ENCODE measurements at places on chromosomes 2 and 18.
A peak's percentile ranks its signal among the peaks of the same experiment; 100 is the strongest.

GRCh38 chr2:23386339-23387220 is 1.6 kb downstream of the KLHL29 start:
- DNase-seq = peak; percentile 30

- DNase-seq = no peak
Measured at GRCh38 chr18:69718912-69719547, 228.6 kb downstream of the CD226 start.

DNA sequence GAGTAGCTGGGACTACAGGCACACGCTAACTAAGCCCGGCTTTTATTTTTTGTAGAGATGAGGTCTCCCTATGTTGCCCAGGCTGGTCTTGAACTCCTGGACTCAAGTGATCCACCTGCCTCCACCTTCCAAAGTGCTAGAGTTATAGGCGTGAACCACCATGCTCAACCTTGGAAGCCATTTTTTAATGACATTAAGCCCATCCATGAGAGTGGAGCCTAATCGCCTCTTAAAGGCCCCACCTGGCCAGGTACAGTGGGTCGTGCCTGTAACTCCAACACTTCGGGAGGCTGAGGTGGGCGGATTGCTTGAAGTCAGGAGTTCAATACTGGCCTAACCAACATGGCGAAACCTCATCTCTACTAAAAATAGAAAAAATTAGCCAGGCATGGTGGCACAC is 41.6 kb upstream of the TFCP2L1 start:
- no peak for DNase-seq

DNA sequence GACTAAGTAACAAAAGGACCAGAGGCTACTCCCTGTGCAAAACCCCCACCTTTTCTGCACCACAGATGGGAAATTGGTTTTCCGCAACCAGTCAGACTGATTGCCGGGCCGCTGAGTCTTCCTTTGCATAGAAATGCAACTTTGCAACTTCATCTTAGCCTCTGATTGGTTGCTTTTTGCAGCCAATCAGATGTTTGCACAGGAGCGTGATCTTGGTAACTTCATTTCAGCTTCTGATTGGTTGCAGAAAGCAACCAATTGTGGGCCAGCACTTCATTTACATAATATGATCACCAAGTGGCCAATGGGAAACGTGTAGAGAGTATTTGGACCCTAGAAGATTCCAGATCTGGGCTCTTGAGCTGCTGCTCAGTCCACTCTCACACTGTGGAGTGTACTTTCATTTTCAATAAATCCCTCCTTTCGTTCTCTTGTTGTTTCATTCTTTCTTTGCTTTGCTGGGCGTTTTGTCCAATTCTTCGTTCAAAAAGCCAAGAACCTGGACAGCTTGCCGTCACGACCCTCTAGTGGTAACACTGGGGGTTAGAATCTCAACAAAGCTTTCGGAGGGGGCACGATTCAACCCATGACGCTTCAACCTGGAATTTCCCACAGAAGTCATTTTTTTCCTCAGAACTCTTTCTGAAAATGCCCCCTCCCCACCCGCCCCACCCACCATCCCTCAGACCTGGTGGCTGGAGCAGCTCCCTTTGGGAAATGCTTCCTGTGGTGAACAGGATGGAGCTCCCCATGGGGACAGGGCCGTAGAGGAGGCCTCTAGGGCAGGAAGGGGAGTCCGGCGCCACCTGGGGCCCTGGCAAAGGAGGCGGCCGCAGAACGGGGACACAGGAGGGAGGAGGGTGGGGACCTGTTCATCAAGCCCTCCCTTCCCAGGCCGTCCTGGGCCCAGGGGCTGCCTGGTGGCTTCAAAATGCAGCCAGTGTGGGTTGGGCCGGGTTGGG is 31.8 kb upstream of the KCNF1 start:
- no peak for DNase-seq

DNA sequence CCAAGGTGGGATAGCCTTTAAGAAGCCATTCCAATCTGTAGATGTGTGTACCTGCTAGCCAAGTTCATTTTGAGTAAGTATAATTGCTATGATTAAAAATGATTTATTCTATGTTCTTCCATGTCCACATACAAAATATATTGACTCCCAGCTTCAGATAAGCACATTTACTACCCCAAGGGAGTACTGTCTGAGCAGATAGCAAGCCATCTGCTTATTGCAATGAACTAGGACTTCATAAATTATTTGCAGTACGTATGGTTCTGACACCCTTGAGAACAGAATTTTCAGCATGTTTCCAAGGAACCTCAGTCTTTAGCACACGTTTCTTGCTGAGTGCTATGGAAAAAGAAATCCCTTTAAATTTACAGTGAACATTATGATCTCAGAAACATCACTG is 28.2 kb downstream of the ABCG5 start:
- DNase-seq = no peak

GRCh38 chr2:234587341-234588053 is 90.6 kb upstream of the ARL4C start:
- DNase-seq = no peak

- no peak for DNase-seq
Measured at GRCh38 chr2:9558948-9559381, 3.3 kb upstream of the ADAM17 start.

- no peak for DNase-seq
Measured at GRCh38 chr2:32836933-32837332, 109.8 kb upstream of the LTBP1 start.

DNA sequence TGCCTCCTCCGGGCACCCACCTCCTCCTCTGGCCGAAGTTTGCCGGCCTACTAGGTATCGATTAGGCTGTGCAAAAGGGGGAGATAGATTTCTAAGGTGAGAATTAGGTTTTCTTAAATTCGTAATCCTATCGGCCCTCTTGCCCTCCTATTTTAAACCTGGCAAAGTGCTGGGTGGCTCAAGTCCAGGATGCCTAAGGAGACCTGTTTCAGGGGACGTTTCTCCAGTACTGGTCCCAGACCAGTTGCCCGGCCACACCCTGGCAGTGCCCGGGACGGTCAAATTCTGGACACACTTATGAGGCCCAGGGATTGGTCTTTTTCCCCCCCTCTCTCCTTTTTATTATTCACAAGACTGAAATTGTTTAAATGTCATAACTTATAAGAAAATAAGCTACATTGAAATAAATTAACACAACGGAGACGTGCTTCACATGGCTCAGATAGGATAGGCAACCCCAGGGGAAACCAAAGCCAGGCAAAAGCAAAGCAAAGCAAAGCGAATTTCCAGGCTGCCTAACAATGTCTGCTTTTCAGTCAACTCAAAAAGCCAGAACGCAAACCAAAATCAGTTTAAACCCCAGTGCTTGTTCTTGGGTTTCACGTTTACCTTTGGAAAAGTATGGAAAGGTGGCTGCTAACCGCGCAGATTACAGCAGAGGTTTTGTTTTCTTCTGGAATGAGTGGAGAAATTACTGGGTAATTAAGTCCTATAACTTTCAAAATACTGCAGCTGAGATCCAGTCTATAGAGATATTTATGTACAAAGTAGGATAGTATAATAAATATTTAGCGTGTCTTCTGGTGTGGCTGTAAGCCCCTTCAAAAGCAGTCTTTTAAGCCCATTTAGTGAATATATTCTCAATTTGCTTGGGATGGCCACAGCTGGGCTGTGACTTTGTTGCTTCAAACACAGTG is 3.0 kb downstream of the GBX2 start:
- DNase-seq = no peak

- no peak for DNase-seq
Measured at GRCh38 chr2:135091681-135092080, 39.6 kb downstream of the RAB3GAP1 start.

DNA sequence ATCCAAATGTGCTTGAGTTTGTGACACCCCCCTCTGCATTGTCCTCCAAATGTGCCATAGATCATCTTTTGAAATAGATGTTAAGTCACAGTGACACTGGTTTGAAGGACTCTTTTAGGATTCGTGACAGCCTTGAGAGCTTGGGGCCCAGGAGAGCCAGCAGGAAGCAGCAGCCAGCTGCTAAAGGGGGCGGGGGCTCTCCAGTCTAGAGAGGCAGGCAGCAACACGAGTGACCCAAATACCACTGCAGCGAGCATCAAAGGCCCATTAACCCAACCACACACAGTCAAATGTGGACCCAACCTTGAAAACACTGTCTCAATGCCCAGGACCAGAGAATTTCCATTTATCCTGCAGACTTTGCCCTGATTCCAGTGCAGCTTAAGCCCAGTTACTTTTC is 75.6 kb downstream of the ZBTB7C start:
- DNase-seq = no peak

GRCh38 chr2:185484602-185485001 is 254.0 kb upstream of the FSIP2 start:
- no peak for DNase-seq

GRCh38 chr2:159941729-159942128 is 120.7 kb downstream of the PLA2R1 start:
- no peak for DNase-seq

- DNase-seq = no peak
Measured at GRCh38 chr18:67788310-67789164, 272.0 kb upstream of the DSEL start.

DNA sequence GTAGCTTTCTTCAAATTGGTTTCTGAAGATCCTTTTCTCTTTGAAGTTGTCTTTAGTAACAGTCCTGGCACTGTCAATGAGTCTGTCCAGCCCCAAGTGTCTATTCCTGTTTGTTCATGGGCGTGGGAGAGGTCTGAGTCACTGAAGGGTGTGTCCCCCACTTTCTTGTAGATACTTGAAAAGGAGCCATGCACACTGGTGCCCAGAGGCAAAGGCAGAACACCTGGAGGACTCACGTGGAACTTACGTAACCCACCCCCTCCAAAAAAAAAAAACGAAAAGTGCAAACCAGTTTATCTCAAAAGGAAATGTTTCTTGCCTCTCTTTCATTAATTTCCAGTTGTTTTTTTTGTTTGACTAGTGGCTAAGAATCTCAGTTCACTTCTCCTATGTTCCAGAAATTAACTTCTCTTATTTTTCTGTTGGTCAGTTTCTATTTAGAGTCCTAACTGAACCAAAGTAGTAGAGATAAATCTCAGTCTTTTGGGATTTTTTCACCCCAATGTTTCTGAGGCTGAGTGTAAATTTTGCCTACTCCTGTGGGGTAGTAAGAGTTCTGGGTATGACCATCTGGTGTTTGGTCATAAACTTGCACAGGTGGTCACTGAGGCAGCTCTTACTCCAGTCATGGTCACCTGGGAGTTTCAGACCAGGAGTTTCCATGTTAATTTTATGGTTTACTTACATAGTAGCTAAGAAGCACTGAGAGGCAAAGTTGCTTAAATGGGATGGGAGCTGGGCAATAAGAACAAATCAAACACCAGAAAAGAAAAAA is 54.9 kb downstream of the DSC3 start:
- no peak for DNase-seq

GRCh38 chr2:148813603-148814065 is 61.4 kb upstream of the KIF5C start:
- DNase-seq = no peak

- no peak for DNase-seq
Measured at GRCh38 chr2:196849895-196850294, 40.7 kb upstream of the C2orf66 start.

- DNase-seq = no peak
Measured at GRCh38 chr2:67790622-67791021, 272.2 kb downstream of the C1D start.

GRCh38 chr2:164826293-164827243 is 15.1 kb downstream of the COBLL1 start:
- no peak for DNase-seq

GRCh38 chr2:50772607-50773006 is 259.3 kb downstream of the NRXN1 start:
- no peak for DNase-seq

GRCh38 chr18:75782826-75783225 is 355.3 kb upstream of the SMIM21 start:
- DNase-seq = no peak

GRCh38 chr2:234109321-234109720 is 58.8 kb downstream of the SPP2 start:
- no peak for DNase-seq

DNA sequence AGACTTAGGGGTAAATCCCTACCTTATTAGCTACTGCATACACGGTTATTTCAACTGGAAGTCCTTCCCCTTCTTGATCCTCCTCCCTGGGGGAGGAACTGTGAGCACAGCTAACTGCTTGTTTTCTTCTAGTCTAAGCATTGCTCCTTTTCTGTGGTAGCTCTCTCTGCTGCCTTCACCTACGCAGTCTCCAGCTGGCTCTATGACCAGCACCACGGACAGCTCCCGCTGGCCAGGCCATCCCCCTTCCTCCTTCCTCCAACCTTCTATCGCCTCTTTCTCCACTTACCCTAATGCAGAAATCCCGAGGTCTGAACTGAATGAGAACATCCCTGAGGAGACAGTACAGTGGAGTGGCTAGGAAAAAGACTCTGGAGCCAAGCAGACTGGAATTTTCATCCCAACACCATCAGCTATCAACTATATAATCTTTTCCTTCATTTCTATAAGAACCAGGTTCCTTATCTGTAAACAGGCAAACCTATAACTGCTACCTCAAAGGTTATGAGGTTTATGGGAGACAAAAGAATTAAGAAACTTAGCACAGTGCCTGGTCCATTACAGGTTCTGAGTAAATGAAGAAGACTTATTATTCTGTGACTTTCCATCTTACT is 4.7 kb upstream of the CFAP65 start:
- DNase-seq = no peak

- no peak for DNase-seq
Measured at GRCh38 chr18:50131591-50131990, 63.4 kb downstream of the MYO5B start.

- no peak for DNase-seq
Measured at GRCh38 chr2:7618031-7618430, 700.8 kb downstream of the RNF144A start.

GRCh38 chr2:134823431-134823830 is 15.0 kb upstream of the ACMSD start:
- DNase-seq = no peak

DNA sequence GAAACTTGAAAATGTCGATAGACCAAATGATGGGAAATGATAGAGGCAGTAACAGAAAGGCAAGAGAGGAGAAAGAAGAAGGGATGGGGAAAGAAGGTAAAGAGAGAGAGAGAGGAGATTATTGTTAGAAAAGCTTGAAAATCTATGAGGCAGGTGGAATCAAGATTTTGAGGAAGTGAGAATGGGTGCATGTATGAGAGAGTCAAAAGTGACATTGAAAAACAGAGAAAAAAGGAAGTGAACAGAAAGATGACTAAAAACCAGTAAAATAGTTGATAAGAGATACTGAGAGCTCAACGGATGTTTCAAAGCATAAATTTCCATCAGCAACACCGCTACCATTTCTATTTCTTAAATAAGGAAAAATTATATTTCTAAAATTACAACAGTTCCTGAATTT is 327.4 kb upstream of the CWC22 start:
- DNase-seq = no peak

All from NCI-H1105 (cell line).